ENCODE measurements at places on chromosomes 16 and 17.

DNA sequence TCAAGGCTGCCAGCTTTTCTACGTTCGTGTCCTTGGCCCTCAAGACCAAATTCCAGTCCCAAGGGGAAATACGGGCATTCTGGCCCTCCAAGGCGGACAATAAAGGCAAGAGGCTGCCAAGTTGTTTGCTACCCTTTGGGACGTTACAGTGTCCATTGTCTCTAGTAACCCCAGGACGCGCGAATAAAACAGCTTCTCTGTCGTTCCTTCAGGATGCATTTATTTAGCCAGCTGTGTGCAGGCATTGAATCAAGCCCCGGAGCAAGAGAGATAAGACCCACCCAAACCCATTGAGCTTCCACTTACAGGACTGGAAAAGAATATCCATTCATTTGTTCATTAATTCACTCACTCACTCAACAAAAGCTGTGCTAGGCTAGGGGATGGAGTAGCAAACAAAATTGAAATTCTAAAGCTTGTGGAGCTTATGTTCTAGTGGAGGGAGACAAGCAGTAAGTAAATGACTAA is 656 bp downstream of the MRPL58 start:
- DNase-seq: no peak

GRCh38 chr16:629185-629832 is 1.5 kb upstream of the WFIKKN1 start:
- no peak for DNase-seq

DNA sequence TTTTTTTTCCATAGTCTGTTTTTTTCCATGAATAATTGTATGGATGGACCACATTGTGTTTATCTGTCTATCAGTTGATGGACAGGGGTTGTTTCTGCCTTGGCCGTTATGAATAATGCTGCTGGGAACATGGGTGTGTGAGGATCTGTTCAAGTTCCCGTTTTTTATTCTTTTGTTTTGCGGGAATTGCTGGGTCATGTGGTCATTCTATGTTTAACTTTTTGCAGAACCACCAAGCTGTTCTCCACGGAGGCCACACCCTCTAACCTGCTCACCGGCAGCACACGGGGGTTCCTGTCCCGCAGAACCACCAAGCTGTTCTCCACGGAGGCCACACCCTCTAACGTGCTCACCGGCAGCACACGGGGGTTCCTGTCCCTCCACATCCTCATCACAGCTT is 5.9 kb upstream of the MSLN start:
- DNase-seq: no peak

GRCh38 chr17:6487251-6488007 is 43.2 kb downstream of the PIMREG start:
- DNase-seq: no peak

DNA sequence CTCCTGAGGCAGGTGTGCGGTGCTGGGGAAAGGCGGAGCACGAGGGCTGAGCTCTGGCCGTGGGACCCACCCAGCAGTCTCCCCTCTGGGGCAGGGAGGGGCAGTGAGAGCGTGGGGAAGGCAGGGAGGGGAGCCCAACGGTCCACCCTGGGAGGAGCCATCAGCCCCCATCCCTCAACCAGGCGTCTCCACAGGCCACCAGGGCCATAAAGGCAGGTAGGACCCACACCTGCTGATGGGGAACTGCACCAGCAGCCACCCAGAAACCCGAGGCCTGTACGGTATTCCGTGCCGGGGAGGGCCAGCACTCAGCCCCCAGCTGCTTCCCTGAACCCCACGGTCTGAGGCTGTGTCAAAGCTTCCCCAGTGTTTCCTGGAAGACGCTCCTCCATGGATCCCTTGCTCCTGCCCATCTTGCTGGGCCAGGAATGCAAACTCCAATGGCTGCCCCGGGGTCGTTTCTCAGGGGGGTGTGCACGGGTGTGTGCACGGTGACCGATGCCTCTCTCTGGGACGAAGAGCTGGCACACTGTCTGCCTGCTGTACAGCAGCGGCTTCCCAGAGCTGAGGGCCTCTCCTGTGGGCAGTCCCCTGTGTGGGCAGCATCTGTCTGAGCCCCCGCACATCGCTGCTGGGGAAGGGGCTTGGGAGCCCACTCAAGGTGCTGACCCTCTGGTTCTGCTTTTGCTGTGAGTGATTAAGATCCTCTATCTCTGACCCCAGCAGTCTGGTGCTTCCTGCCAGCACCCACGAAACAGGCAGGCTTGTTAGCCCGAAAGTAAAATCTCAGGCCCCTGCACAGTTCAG is 17.2 kb upstream of the METRNL start:
- DNase-seq: no peak

DNA sequence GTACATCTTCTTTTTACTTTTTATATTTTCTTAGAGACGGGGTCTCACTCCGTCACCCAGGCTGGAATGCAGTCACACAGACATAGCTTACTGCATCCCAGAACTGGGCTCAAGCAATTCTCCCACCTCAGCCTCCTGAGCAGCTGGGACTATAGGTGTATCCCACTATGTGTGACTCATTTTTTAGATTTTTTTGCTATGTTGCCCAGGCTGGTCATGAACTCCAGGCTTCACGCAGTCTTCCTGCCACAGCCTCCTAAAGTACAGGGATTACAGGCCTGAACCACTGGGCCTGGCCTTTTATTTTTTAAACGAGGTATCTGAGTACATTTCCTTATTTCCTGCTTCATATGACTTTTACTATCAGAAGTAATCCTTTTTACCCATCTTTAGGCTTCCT is 48.0 kb downstream of the GLG1 start:
- DNase-seq: no peak

DNA sequence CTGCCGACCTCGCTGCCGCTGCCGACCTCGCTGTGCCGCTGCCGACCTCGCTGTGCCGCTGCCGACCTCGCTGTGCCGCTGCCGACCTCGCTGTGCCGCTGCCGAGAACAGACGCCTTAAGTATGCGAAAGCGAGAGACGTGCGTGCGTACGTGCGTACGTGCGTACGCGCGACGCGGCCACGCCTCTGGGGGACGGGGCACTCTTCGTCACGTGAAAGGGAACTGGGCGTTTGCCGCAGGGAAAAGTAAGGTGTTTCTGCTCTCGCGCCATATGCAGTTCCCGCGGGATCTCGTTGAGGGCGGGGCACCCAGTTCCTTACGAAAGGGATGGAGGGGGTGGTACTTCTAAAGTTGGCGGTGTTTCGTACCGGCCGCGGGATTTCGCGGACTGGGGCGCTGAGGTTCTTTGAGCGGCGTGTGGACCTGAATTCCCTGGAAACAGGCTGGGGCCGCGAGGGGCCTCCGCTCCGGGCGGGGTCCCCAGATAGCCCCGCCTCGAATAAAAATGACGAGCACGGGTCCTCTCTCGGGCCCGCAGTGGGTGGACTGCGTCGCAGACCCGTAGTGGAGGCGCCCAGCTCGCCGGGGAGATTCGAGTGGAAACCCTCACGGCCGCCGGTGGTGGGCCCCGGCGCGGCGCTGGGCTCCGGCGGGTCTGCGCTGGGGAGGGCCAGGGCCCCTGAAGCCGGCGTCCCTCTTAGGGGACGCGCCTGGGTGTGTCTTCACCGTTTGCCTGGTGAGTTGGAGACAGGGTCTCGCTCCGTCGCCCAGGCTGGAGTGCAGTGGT is at the start of gene EIF4A3:
EIF4A3 (minus strand) TSS at position 94 of the 788 bp plus-strand sequence. CDS start 167 bp downstream, outside the sequence.
- DNase-seq: peak; percentile 100

GRCh38 chr17:55388842-55389241 is 32.8 kb downstream of the MMD start:
- DNase-seq: no peak

GRCh38 chr17:78241277-78242023 is 10.0 kb downstream of the TMEM235 start:
- DNase-seq: peak; percentile 72

- no peak for DNase-seq
Observed at GRCh38 chr17:60395508-60396065, 3.7 kb upstream of the USP32 start.

DNA sequence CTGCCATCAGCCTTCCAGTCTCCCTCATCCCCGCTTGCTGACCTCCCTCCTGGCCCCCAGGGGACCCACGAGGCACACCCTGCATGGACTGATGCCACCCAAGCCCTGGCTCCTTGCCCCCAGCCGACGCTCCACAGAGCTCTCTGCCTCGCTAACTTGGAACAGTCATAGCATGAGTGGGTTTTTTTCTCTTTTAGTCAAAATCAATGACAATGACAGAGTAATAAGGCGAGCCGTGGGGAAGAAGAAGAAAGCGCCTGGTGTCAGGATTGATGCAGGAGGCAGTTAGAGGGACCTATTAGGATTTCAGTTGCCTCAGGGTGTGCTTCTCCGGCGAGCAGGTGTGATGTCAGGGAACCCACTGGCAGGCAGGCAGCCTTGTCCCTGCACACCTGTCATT is 176.3 kb upstream of the TNRC6C start:
- no peak for DNase-seq

DNA sequence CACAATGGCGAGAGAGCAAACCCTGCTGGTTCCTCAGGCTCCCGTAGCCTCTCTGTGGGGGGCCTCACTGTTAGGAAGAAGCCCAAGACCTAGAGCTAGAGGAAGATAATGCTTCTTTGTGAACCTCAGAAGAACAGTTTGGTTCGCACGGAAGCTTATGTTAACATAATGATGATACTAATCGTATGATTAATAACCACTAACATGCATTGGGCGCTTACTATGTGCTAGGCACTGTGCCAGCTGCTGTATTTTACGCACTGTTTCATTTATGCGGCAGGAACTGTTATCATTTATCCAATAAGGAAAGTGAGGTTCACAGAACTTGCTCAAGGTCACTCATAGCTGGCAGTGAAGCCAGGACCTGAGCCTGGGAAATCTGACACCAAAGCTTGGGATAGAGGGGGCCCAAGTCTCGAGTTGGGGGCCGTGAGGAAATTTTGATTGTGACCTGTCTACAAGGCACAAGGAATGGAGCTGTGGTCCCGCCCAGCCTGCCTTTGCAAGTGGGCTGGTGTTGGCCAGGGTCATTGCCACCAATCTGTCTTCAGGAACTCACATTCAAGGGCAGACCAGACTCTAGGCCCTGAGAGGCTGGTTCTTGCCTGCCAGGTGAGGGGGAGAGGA is 6.8 kb downstream of the PRCD start:
- DNase-seq: peak; percentile 97

DNA sequence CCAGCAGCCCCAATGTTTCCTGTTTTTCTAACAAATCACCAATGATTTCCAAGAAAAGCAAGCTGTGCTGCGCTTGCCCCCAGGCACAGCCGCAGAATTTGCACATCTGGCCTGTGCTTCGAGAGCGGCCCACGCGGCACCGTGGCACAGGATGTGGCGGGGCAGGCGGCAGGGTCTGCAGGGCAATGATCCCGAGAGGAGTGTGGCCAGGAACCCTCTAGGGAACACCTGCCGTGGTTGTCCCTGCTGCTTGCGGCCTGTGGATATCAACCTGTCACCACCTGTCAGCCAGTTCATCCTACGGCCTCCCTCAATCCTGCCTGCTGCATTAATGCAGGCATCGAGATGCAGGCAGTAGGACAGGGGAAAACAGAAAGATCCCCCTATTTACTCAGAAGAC is 24.0 kb downstream of the PIK3R5 start:
- no peak for DNase-seq

GRCh38 chr17:58665946-58666857 is 25.6 kb downstream of the TEX14 start:
- no peak for DNase-seq

DNA sequence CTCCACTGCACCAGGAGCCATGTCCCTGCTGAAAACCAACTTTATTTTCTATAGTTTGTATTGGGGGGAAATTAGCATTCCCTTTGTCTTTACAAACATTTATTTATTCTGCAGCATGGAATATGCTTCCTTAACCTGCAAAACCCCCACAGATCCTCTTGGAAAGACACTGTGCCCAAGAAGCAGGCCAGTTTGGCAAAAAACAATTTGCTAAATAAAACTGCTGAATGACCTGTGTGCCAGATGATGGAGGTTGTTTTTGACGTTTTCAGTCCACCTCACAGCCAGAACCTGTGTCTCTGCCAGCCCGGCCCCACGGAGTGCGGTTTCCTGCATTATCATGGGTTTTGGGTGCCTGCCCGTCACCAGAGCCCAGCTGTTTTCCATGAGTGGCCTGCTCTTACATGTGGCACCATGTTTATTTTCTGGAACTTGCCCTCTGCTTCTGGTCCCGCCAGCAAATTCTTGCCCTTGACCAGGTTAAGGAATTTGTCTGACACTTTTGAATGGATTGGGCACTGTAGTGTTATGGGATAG is 26.4 kb downstream of the ORC6 start:
- no peak for DNase-seq

DNA sequence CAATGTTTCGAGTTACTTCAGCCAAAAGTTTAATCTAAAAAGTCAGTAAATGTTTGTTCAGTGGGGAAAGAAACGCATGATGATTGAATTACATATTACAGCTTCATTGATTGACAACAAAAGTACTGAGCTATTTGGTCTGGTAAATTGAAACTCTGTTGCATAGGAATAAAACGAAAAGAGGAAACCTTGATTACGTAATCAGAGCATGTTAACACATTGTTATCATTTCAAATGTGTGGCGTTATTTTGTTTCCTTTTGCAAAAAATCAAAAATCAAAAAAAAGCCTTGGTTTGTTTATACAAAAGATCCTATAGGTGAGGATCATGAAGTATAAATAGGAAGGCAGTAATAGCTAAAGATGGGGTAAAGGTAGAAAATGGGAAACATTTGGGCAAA is 19.5 kb upstream of the CA10 start:
- DNase-seq: no peak

GRCh38 chr17:40556884-40557414 is 8.3 kb downstream of the CCR7 start:
- no peak for DNase-seq

DNA sequence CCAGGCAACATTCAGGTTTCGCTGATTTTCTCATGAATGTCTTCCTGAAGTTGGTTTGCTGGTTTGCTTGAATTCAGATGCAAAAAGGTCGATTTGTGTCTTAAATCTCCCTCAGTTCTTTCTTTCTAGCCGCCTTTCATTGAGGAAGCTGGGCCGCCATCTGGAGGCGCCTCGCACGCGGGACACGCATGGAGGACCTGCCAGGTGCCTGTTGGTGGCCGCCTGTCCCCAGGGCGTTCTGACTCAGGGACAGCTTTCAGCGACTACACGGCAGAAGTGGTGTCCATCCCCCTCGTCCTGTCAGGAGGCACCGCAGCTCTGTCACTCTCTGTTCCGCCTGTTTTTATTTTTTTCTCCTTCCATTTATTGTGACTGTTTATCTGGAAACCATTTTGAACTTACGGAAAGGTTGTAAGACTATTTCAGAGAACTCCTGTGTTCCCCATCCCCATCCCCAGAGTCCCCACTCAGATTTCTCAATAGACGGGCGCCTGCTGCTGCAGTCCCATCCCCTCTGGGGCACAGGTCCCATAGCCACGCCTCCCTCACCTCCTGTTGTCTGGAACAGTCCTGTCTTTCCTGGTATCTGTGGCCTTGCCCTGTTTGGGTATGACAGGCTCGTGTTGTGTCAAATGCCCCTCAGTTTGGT is 33.2 kb downstream of the COX4I1 start:
- no peak for DNase-seq

DNA sequence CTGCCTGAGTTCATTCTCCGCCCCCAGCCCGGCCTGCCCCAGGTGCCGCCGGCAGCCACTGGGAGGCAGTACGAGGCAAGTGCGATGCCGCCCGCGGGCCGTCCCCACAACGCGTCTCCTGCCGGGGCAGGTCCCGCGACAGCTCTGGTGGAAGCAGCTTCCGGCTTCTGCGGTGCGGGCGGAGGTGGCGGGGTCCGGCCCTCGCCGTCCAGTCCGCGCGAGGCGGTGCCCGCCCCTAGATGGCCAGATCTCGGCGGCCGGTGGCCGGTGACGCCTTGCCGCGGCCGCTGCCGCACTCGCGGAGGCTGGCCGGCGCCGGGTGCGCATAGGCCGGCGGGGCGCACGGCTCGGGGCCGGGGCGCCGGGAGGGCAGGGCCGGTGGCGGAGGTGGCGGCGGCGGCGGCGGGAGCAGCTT is 1.8 kb downstream of the GJD3 start:
- peak; percentile 81 for DNase-seq

- DNase-seq: no peak
Observed at GRCh38 chr16:85433477-85433876, 179.6 kb upstream of the GSE1 start.

All from iris pigment epithelial cell (primary cell).